NCI-H2029 treated with DMSO at 0.1 percent for 48 hours (cell line): ENCODE measurements at places on chromosomes 5 and 9.

- no peak for DNase-seq
Observed at GRCh38 chr9:24516463-24516862, 29.2 kb downstream of the IZUMO3 start.

DNA sequence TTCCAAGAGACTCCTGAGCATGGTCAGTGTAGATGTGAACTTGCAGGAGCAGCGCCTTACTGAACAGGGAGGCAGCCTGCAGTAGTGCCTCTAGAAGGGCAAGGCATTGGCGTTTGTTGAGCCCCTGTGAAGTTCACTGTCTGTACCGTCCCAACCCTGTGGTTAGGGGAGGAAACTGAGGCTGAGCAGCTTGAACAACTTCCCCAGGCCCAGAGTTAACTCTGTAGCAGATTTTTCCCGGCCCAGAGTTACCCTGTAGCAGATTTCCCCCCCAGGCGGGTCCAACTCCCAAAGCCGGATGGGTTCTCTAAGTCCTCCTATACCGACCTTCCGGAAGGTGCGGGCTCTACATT lies 9.6 kb downstream of the LMX1B start:
- no peak for DNase-seq

GRCh38 chr9:115717711-115718173 lies 435.8 kb upstream of the PAPPA start:
- no peak for DNase-seq

DNA sequence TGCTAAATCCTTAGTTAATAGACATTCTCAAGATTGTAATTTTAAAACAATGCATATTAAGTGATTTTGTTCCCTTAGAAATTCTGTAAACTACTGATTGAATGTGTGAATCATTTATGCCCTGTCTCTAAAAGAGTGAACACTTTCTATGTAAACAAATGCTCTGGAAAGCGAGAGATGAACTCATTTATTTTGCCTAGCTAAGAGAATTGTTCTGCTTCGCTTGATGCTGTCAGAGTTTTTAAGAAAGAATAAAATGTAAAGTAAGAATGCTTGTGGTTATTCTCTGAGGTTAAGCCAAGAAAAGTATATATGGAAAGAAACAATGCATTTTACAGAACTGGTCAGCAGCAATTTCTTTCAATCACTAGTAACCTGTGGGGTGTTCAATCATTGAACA lies 347.4 kb upstream of the NUDT12 start:
- no peak for DNase-seq

- DNase-seq = no peak
Observed at GRCh38 chr9:37956904-37957663, 53.2 kb upstream of the SLC25A51 start.
